CD8-positive, alpha-beta T cell (primary cell): ENCODE measurements at places on chromosomes 3 and 15. TPM values are rescaled to one million over a fixed set of nuclear protein-coding genes. Genes with fewer than 3 reads are reported as not detected.
A peak's percentile ranks its signal among the peaks of the same experiment; 100 is the strongest.

DNA sequence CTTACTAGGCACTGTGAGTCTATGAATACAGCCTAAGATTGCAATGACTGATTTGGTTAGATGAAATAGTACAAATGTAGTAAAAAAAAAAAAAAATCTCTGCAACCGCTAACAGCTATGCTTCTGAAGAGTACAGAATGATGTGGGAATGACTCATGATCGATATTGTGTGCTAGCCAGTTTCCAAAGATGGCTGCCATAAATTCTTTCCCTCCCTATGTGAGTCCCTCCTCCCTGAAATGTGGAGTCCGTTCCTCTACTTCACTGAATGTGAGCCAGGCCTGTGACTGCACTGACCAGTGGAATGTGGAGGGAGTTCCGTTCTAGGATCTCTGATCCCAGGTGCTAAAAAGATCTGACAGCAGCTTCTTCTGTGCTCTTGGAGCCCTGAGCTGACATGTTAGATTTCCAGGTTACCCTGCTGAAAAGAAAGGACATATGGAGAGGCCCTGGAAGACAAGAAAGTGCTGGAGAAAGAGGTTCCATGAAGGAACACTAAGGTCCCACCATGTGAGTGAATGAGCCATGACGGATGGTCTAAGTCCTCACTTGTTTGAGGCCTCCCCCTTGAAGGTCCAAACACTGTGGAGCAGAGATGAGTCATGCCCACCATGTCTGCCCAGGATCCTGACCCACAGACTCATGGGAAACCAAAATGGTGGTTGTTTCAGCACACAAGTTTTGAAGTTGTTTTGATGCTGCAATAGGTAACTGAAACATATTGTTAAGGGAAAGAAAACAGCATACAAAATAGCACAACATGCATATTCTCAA, 46.3 kb downstream of the DGKG start:
- DNase-seq = no peak

The SOX14 gene
- total RNA-seq = not detected

DNA sequence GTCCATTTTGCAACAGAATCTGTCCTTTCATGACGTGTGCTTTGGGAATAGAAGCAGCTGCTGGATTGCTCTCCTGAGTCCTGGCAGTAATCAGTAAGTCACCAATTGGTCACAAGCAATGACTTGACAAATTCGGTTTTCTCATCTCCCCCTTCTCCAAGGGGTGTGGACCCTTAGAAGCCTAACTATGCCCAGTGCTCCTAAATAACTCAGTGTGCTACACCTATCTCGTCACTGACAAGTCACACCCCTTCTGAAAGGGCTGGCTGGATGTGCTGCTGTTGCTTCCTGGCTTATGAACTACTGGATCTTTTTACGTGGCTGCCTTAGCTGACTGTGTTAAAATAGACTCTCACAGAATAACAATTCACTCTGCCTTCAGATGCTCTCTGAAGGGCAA, 1351.5 kb downstream of the ZPLD1 start:
- DNase-seq = no peak

DNA sequence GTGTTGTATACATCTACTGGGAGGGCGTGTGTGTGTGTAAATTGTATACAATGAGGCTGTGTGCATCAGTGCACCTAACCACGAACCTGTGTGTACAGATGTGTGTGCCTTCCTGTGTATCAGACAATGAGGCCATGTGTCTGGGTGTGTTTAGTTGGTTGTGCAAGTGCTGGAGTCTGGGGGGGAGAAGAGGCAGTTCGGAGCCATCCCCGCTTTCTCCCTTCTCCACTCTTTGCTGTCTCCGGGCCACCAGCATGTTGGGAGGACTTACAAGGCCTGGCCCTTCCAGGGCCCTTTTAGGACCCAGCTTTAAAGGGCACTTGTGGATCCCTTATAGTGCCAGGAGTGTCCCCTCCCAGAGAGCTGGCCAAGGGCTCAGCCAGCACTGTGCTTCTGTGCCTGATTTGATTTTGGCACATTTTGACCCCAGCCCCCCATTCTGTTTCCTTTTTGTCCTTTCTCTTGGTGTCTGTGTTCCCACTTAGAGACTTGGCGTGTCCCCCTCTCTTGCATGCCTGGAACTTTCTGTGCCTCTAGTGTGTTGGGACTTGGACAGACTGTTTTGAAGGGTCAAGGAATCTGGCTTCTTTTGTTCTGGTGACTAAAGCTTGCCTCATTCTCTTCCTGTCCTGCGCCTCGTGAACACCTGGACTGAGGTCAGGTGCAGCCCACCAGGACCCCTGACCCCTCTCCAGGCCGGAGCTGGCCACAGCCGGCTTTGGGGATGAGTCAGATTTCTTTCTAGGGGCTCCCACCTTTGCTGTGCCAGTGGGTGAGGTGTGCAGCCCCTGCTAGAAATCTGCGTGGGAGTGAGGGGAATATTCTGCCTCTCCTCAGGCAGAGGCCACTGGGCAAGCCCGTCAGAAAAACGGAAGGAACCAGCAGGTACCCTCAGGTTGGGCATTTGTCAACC, 1.5 kb downstream of the CTDSPL start:
- DNase-seq = no peak

DNA sequence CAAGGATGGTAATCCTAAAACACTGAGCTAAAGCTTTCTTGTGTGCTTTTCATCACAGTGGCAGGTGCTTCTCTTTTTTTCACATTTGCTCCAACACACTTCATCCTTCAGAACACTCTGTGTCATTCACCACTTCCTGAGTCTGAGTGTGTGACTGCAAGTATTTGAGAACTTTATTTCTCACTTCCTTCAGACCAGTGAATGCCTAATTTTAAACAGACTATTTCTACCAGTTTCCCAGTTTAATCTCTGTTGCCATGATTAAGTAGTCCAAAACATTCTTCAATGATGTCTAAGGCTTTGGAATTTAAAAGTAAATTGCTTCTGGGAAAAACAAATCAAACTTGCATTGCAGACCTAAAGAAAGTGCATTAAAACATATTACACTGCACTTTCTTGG, 541.2 kb downstream of the RBMS3 start:
- DNase-seq = no peak

DNA sequence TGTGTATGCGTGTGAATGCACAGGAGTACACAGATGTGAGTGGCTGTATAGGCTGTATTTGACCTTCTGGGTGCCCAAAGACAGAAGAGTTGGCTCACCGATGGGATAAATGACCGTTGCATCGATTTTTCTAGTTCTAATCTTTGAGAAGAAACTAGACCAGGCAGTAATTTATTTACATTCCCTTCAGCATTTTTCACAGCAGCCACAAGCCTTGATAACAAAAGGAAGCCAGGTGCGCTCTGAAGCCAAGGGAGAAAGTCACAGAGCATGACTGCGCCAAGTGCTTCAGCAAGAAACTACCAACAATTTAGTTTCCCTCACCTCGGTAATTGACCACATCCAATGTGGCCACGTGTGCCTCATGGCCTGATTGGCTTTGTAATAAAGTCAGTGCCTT, 5.9 kb upstream of the FAM3D start:
- no peak for DNase-seq

The NUDT16 gene
- total RNA-seq = 3.5 TPM

The TNFAIP8L3 gene
- total RNA-seq = not detected

GRCh38 chr3:53218131-53218530, 37.7 kb downstream of the TKT start:
- DNase-seq = no peak

- no peak for DNase-seq
Measured at GRCh38 chr15:95280711-95281110, 1049.3 kb downstream of the MCTP2 start.

DNA sequence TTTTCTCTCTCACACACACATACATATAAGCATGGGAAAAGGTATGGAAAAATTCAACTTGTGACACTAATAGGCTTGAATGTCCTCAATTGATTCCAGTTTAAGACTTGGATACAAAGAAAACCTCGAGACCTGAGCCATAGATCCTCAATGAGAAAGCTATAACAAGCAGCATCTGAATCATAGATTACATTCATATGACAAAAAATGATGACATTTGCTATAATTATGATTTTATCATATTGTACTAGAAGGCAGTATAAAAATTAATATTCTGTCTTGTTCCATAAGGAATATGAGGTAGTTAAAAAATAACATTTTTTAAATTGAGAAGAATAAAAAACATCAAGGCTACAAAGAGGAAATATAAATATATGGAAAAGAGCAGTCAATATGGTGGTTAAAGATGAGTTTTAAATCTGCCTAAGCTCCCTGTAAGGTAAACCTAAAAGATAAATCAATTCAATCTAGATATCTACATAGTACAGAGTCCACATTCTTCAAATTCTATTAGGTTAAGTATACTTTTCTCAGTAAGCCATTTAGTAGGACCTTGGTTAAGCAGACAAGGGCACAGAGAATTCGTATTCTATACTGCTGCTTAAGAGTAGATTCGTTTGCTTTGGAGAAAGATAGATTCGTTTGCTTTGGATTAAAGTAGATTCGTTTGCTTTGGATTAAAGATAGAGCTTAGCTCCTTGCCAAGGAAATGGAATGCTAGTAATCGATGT, 175.7 kb downstream of the STAG1 start:
- no peak for DNase-seq

- no peak for DNase-seq
Measured at GRCh38 chr15:83105440-83105839, 2.0 kb upstream of the TM6SF1 start.

- DNase-seq = no peak
Measured at GRCh38 chr3:105364128-105364527, 2.6 kb upstream of the ALCAM start.

DNA sequence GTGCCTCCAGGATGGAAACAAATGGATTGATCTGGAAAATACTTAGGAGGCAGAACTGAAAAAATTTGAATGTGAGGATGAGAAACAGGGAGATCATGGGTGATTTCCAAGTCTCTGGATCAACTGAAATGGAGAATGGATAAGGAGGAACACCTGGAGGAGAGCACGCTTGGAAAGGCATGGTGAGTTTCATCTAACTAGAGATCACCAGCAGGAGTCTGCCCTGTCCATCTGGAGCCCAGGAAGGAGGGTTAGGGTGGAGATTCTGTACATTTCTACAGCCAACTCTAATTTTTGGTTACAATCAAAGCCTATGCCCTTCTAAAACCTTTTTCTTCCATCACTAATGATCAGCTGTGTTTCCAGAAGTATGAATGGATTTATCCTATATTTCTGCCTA, 995.9 kb upstream of the CFAP20DC start:
- DNase-seq = no peak

DNA sequence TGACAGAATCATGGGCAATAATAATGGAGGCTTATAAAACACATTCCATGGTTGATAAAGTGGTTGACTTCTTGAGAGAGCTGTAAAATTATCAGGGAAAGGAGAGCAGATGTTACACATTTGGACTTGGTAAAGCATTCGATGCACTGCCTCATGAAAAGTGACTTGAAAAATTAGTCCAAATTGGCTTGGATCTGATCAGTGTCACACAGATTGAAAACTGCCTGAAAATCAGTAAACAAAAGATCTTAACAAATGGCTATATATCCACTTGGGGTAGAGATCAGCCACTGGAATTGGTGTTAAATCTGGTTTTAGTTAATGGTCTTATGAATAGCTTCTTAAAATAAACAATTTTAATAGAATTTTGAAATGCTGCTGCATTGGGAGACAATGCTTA, 20.3 kb downstream of the SHOX2 start:
- no peak for DNase-seq

The MEF2A gene
- 20.3 TPM for total RNA-seq

GRCh38 chr3:30393079-30393478, 213.3 kb upstream of the TGFBR2 start:
- DNase-seq = no peak

DNA sequence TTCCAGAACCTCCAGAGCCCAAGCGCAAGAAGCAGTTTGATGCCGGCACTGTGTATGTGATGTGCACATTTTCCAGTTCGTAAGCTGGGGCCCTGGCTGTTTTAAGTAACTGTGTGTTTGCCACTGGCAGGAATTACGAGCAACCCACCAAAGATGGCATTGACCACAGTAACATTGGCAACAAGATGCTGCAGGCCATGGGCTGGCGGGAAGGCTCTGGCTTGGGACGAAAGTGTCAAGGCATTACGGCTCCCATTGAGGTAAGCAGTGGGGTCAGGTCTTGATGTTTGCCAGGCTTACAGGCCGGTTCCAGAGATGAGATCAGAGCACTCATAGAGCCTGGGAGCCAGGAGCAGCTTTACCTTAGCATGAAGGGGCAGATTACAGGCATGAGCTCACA, 28.4 kb downstream of the RBM5 start:
- no peak for DNase-seq

- no peak for DNase-seq
Measured at GRCh38 chr3:85208650-85209049, 249.9 kb downstream of the CADM2 start.

DNA sequence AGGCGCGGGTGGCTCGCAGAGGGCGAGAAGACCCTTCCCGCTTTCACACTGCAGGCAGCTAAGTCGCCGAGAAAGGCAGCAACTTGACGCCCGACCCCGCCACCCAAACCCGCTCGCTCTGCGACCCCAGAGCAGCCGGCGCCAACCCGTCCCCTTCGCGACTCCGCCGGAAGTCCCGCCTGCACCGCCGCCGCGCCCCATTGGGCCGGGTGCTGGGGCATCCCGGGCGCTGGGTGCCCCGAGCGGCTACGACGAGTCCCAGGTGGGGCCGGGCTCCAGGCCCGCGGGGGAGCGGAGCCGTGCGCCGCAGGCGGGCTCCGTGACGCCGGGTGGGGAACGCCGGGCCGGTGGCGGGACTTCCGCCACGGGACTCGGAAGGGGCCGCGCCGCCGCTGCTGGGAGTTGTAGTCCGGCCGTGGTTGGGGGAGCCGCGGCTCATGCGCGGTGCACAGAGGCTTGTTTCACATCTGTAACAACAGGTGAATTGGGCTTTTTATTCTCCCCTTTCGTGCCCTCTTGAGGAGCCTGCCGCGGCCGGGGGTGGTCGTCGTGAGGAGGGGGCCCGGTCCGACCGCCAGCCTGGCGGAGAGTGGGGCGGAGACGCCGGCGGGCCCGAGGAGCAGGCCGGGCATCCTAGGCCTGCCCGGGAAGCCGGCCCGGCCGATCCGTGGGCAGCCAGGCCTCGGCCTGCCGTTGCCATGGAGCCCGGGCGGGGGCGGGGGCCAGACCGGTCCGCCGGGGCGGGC, at the start of gene DHX30:
Gene DHX30 (plus strand): TSS at position 405 of the 746 bp plus-strand sequence. CDS start 7,546 bp downstream, outside the sequence.
- DNase-seq = peak; percentile 63

GRCh38 chr15:72307026-72307425, 12.9 kb downstream of the CELF6 start:
- no peak for DNase-seq

GRCh38 chr15:70170096-70170699, 72.5 kb upstream of the TLE3 start:
- DNase-seq = no peak

DNA sequence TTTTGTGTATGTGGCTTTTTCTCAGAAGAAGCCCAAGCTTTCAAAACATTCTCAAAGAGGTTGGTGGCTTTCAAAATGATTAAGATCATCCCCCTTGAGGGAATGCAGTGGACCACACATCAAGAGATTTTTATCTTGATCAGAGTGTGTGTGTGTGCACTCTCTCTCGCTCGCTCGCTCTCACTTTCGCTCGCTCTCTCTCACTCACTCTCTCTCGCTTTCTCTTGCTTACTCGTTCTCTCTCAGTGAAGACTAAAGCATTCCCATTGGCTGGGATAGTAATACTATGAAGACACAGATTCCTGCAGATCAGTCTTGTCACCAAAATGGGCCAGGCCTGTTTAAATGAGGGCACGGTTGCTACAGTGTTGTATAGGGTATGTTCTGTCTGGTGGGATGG, 365.7 kb downstream of the EDEM1 start:
- DNase-seq = no peak

- DNase-seq = no peak
Measured at GRCh38 chr15:58086491-58086890, 21.0 kb upstream of the ALDH1A2 start.
